ENCODE measurements at places on chromosomes 2 and 18. TPM values are rescaled to one million over a fixed set of nuclear protein-coding genes. Genes with fewer than 3 reads are reported as not detected.

The CXCR1 gene
- total RNA-seq: 0.41 TPM

The INHBB gene
- total RNA-seq: 23.8 TPM

DNA sequence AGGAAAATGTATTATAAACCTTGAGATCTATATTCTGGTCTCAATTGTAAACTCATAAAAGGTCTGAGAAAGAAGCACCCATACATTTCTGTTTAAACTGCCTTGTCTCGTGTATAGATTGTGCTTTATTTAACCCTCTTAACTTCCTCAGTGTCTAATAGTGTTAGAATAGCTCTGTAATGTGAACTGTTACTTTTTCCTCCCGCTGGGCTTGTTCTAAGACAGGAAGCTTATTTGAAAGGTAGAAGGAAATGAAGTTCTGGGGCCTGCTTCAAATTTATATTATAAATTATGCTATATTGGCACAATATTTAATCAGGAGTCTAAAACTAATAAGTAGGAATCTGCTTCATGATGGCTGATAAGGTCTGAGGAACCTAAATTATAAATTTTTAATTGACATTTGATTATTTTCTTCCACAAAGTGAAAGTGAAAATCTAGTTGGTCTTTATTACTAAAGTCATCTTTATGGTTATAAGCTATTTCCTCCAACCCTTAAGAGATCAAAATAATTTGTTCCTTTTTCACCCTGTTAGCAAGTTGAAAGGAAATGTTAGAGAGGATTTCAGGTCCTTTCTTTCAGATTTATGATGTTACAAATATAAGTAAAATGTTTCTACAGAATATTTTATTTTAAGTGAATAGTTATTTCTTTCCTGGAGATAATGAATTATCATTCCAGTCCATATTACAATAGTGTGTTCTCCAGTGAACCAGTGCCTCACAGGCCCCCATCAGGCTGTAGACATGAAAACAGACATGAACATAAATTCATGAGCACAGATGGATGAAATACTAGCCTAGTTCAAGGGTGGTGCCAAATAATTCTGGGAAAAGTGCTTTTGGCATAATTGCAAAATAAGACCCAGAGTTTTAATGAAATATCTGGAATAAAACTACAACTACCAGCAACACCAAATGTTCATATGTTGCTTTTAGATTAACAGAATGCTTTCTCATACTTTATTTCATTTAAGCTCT, 7.9 kb downstream of the MFSD6 start:
- H3K27me3 ChIP-seq: no peaks in the 10 kb centered on the region
- peak overlapping the region; percentile 63 for H3K27ac ChIP-seq
- H3K4me3 ChIP-seq: no peak overlapping the region
- H3K36me3 ChIP-seq: no peaks in the 10 kb centered on the region
- peaks cover 11% of the 10 kb centered on the region for H3K4me1 ChIP-seq

DNA sequence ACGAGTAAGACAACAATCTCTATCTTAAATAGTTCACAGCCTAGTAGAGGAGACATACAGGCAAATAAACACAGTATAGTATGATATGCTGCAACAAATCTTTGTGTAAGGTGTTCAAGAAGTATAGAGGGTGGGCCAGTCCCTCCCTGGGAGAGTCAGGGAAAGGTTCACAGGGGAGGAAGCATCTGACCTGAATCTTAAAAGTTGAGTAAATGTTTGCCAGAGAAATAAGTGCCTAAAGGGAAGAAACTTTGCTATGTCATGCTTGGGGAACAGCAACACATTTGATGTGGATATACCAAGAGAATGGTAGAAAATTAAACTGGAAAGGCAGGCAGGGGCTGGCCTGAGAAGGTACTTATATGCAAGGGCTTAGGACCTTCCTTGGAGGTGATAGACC, 125.7 kb upstream of the CYP26B1 start:
- DNase-seq: no peak
- no peak overlapping the region for H3K4me3 ChIP-seq
- H3K27ac ChIP-seq: no peak overlapping the region

- no peaks in the 10 kb centered on the region for H3K36me3 ChIP-seq
- H3K27ac ChIP-seq: no peak overlapping the region
Observed at GRCh38 chr18:14933049-14933851, 185.3 kb downstream of the ANKRD30B start.

DNA sequence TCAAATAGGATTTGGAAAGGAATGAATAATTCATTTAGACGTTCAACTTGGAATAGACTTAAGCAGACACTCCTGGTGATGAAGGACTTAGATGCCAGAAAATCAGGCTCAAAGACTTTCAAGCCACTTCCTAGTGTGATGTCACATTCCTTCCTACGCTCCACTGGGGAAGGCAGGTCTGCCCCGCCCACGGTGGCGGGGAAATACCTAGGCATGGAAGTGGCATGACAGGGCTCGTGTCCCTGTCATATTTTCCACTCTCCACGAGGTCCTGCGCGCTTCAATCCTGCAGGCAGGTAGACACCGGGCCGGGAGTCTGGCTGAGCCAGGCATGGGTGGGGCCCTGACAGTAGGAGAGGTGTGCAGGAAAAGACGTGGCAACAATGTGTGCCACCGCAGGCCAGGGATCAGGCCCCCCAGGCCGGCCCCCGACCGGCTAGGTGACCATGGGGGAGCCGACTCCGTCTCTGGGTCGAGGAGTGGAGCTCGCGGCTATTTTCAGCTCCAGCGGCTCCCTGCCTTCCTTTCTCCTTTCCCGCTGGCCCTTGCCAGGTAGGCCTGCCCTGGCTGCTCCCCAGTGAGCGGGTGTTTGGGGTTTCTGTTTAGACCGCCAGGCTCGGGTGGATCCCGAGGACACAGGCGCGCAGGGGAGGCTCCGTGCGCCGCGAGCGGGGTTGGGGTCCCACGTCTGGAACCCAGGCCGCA, at the start of gene IL1RL2:
TSS of gene IL1RL2 (plus strand) at position 233 of the 705 bp plus-strand sequence. CDS start 845 bp downstream, outside the sequence.
- H3K4me3 ChIP-seq: peak within 1 kb of the TSS; percentile 61
- H3K4me1 ChIP-seq: peaks cover 2% of the 10 kb centered on the region
- H3K27me3 ChIP-seq: no peaks in the 10 kb centered on the region
- no peaks in the 10 kb centered on the region for H3K36me3 ChIP-seq
- DNase-seq: no peak

- no peaks in the 10 kb centered on the region for H3K4me1 ChIP-seq
- no peaks in the 10 kb centered on the region for H3K36me3 ChIP-seq
- no peak for DNase-seq
- no peak overlapping the region for H3K27ac ChIP-seq
- no peaks in the 10 kb centered on the region for H3K27me3 ChIP-seq
- H3K4me3 ChIP-seq: no peak overlapping the region
Observed at GRCh38 chr2:63488118-63488713, 100.1 kb downstream of the WDPCP start.

DNA sequence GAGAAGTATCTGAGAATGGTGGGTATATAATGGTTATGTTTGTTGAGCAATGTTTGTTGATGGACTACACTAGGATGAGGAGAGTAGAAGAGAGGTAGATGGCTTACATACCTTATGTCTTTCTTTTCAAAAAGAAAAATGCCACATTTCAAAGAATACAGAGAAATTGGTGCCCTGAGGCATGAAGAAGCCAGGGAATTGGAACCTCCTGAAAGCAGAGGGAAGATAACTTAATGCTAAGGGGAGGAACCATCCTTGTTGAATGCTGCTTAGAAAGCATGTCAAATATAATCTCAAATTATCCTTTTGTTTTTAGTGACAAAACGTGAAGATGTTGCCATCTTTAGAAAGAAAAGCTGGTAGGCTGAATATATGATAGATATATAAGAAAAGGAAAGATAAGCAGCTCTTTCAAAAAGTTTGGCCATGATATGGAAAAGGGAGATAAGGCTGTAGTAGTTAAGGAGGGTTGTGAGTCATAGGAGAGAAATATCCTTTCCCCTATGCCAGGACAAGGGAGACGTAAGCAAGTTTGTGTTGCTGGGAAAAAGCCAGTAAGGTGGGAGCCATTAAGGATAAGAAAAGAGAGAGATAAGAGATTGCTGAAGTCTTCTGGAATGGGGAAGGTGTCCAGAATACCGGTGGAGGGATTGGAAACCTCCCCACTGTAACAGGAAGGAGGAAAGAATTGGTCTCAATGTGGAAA, 66.3 kb downstream of the SCN2A start:
- no peak for DNase-seq
- no peak overlapping the region for H3K27ac ChIP-seq
- H3K4me1 ChIP-seq: no peaks in the 10 kb centered on the region
- no peaks in the 10 kb centered on the region for H3K36me3 ChIP-seq

DNA sequence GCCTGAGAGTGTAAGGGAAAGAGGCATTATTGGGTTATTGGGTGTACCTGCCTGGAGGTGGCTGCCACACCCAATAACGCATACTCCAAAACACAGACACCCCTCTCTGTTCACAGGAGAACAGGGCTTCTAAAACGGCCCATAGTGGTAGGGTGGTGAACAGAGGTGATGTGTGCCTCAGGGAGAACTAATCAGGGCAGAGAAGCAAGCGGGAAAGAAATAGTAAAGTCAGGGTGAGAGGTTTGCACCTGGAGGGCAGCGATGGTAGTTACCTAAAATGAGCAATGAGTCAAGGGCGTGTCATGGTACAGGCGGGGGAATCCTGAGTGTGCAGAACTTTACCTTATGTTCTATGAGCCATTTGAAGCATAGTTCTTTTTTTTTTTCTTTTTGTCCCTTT, 21.6 kb upstream of the VPS4B start:
- no peak for DNase-seq
- no peaks in the 10 kb centered on the region for H3K27me3 ChIP-seq
- no peak overlapping the region for H3K4me3 ChIP-seq
- H3K36me3 ChIP-seq: no peaks in the 10 kb centered on the region
- H3K4me1 ChIP-seq: peaks cover 5% of the 10 kb centered on the region
- no peak overlapping the region for H3K27ac ChIP-seq

DNA sequence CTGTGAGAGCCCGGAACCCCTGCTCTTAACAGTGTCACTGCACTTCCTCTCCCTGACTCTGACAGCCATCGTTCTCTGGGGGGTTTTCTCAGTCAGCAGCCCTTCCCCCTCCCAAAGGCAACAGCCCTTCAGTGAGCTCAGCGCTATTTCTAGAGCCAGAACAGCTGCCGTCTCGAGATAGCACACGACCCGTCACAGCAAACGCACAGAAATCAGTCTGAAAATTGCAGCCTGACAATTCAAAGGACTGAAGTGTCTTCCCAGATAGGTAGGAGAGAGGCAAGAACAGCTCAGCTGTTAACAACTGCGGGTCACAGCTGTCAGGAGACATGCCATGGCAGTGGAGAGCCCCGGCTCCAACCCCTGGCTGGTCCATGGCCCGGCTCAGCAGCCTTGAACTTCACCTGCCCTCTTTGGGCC, 45.4 kb downstream of the ST8SIA5 start:
- no peak overlapping the region for H3K4me3 ChIP-seq
- peak; percentile 19 for DNase-seq
- H3K36me3 ChIP-seq: no peaks in the 10 kb centered on the region

DNA sequence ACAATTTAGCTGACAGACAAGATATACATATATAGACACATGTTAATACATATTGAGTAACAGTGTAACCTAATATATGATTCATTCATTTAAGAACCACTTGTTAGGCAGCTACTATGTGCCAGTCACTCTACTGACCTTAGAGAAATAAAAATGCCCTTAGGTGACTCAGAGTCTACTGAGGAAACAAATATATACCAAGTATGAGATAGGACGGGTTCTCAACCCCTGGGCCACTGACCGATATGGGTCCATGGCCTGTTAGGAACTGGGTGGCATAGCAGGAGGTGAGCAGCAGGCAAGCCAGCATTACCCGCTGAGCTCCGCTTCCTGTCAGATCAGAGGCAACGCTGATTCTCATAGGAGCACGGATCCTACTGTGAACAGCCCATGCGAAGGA, 14.8 kb downstream of the STRN start:
- DNase-seq: no peak
- no peaks in the 10 kb centered on the region for H3K27me3 ChIP-seq
- peak overlapping the region; percentile 82 for H3K27ac ChIP-seq
- no peak overlapping the region for H3K4me3 ChIP-seq
- peaks cover 26% of the 10 kb centered on the region for H3K4me1 ChIP-seq

- H3K4me3 ChIP-seq: no peak overlapping the region
- no peaks in the 10 kb centered on the region for H3K27me3 ChIP-seq
- DNase-seq: no peak
- H3K36me3 ChIP-seq: no peaks in the 10 kb centered on the region
- no peak overlapping the region for H3K27ac ChIP-seq
Observed at GRCh38 chr2:191280834-191281756, 35.9 kb downstream of the MYO1B start.

- H3K27me3 ChIP-seq: no peaks in the 10 kb centered on the region
- H3K4me1 ChIP-seq: peaks cover 13% of the 10 kb centered on the region
- H3K27ac ChIP-seq: no peak overlapping the region
- H3K36me3 ChIP-seq: no peaks in the 10 kb centered on the region
Observed at GRCh38 chr2:217231212-217231611, 371.3 kb upstream of the TNP1 start.

- H3K36me3 ChIP-seq: no peaks in the 10 kb centered on the region
- H3K4me3 ChIP-seq: no peak overlapping the region
- H3K27me3 ChIP-seq: no peaks in the 10 kb centered on the region
Observed at GRCh38 chr2:190829642-190830041, 51.0 kb upstream of the GLS start.

- no peak for DNase-seq
- peaks cover 66% of the 10 kb centered on the region for H3K4me1 ChIP-seq
- H3K4me3 ChIP-seq: no peak overlapping the region
- no peaks in the 10 kb centered on the region for H3K27me3 ChIP-seq
Observed at GRCh38 chr2:219247678-219248642, 2.7 kb downstream of the STK16 start.

GRCh38 chr2:213980883-213981282, 430.0 kb upstream of the VWC2L start:
- no peaks in the 10 kb centered on the region for H3K36me3 ChIP-seq
- no peaks in the 10 kb centered on the region for H3K4me1 ChIP-seq
- no peaks in the 10 kb centered on the region for H3K27me3 ChIP-seq
- no peak for DNase-seq
- no peak overlapping the region for H3K27ac ChIP-seq

GRCh38 chr18:51227660-51228059, 30.2 kb upstream of the MEX3C start:
- no peak overlapping the region for H3K27ac ChIP-seq
- no peak overlapping the region for H3K4me3 ChIP-seq
- DNase-seq: no peak
- no peaks in the 10 kb centered on the region for H3K36me3 ChIP-seq
- H3K4me1 ChIP-seq: no peaks in the 10 kb centered on the region

- H3K4me1 ChIP-seq: no peaks in the 10 kb centered on the region
- DNase-seq: no peak
- H3K27ac ChIP-seq: no peak overlapping the region
- H3K4me3 ChIP-seq: no peak overlapping the region
- no peaks in the 10 kb centered on the region for H3K27me3 ChIP-seq
- no peaks in the 10 kb centered on the region for H3K36me3 ChIP-seq
Observed at GRCh38 chr2:33421820-33422219, 54.6 kb upstream of the RASGRP3 start.

GRCh38 chr2:160491911-160492371, 1.7 kb downstream of the RBMS1 start:
- H3K4me3 ChIP-seq: peak overlapping the region; percentile 98
- no peaks in the 10 kb centered on the region for H3K36me3 ChIP-seq
- DNase-seq: no peak
- H3K4me1 ChIP-seq: peaks cover 23% of the 10 kb centered on the region

Measured in gastrocnemius medialis (tissue), 4 donors.